ENCODE measurements at places on chromosomes 5 and 9. TPM values are rescaled to one million over a fixed set of nuclear protein-coding genes. Genes with fewer than 3 reads are reported as not detected.

Gene RNF180
- 10.0 TPM for total RNA-seq

DNA sequence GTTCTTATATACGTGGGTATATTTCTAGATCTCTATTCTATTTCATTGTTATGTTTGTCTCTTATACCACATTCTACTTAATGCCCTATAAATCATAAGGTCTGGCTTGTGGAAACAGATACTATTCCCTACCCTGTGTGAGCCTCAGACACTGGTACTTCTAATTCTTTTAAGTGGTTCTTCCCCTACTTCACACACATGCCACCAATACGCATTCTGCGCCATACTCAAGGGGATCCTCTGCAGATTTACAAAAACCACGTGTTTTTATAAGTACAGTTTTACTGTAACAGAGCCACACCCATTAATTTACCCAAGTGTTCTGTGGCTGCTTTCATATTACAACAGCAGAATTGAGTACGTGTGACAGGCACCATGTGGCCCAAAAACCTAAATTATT, 195.6 kb downstream of the SAXO1 start:
- DNase-seq: no peak

GRCh38 chr9:89661956-89662717, 57.3 kb downstream of the GADD45G start:
- DNase-seq: peak; percentile 99

DNA sequence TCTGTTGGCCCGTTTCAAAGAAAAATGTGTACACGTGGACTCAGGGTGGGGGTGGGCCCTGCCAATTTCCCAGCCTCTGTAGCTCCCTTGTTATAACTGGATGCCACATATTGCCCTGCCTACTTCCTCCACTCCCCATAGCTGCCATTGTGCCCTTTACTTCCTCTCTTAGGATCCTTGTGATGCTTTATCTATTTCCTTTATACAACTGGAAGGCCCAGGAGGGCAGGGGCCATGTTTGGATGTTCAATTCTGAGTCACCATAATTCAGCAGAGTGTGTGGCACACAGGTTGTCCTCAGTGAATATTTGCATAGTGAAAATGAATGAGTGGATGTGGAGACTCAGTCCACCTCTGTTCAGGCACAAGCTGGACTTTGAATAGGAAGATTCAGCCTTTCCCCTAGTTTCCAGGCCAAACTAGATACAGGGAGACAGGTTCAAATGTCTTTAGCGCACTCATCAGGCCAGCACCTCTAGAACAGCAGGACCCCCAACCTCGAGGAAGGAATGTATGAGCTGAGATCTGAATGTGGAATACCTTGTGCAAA, 10.6 kb upstream of the FEM1C start:
- DNase-seq: no peak

DNA sequence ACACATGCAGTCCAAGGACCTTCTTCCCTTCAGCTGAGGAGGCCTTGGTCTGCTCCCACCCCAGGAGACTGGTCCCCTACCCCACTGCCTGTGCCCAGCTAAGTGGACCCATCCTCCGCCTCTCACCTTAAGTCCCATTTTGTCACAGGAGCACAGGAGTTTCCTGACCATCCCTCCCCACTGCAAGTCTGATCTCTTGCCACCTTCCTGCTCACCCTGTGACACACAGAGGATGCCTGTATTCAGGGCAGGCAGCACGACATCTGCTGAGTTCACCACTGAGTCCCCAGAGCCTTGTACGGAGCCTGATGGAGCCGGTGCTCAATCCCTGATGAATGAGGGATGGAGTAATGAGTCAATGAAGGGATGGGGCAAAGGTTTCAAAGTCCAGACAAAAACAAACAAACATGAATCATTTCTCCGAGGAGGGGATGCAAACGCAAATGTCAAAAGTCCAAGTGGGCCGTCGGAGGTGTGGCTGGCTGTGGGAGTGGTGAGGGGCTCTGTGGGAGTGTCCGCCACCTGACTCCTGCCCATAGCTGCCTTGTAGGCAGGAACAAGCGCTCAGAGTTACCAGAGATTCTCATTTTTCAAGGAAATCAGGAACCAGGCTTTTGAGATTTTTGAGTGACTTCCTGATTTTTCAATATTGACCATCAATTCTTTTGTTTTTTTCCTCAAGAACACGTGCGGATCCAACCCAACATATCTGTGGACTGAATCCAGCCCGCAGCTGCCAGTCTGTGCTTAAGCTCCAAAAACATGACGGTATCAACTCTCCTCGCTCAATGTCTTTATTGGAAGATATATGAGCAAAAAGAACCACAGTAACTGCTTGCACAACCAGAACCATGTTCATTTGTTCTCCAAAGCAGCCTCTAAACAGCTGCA, 4.4 kb downstream of the RAPGEF1 start:
- DNase-seq: no peak

DNA sequence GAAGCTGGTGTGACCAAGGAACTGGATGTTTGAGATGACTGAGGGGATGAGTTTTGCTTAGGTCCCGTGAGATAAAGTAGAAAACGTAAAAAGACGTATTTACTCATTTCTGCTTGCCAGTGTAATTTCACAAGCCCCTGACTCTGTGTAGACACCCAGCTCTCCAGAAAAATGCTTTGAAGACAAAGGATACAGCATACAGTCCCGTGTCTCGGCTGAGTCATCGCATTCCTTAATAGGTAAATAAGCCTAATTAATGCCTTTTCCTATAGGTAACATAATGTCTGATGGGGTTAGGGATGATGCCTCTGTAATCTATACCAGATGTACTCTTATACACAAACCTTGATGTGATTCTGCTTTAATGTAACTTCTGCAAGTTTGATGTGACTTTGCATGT, 20.2 kb downstream of the S100Z start:
- DNase-seq: no peak

All from mesothelial cell of epicardium (in vitro differentiated cells).